CD4-positive, alpha-beta memory T cell (primary cell): ENCODE measurements at places on chromosomes 16 and 17.

DNA sequence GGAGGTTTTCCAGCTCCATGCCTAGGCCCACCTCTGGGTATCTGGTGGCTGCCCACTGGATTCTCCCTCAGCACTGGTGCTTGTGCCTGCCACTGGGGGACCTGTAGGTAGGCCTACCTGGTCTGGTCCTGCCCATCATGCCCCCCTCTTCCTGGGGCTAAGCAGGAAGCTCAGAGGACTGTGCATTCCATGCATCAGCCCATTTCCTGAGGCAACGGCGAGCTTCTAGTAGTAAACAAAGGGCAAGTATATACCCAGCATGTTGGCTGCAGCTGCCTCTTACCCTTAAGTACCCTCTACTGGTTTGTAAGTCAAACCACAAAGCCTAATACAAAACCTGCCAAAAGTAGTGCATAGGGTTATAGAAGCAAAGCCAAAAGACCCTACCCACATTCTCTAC, 37.5 kb downstream of the SDR42E1 start:
- no peak for DNase-seq

GRCh38 chr16:17224879-17225281, 245.9 kb downstream of the XYLT1 start:
- DNase-seq, result peak; percentile 28

DNA sequence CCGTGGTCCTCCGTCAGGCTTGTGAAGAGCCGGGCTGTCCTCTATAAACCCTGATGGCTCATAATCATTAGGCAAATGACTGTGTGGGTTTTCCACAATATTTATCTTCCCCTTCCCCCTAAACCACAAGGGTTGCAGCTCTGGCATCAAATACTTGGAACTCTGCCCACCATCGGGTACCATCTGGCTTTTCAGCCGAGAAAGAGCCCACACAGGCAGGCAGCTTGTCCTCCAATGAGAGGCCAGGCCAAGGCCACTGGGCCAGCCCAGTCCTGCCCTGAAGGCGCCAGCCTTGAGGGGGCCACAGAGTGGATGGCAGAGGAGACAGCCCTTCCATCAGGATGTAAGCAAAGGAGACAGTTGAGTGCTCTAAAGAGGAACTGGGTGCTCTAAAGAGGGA, 31.8 kb upstream of the NAT9 start:
- no peak for DNase-seq

GRCh38 chr16:56669840-56670619, 416 bp downstream of the MT1H start:
- DNase-seq, result no peak

DNA sequence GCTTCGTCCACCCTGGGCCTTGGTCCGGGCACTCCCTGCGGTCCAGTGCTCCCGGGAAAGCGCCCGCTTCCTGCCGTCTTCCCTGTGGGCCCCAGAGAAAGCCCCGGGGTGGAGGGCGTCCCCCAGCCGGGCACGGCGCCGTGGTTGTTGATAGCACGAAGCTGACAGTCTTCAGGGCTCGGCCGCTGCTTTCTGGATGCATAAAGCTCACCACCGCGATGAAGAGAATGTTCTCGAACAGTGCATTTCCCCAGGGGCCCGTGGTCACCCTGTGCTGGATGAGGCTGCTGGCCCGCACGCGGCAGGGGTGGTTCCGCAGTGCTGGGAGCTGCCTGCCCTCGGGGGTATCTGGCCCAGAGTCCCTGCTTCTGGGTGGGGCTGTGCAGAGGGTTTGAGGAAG, 53.2 kb downstream of the BAHCC1 start:
- DNase-seq, result no peak

GRCh38 chr16:4625560-4626159, 1.0 kb downstream of the MGRN1 start:
- no peak for DNase-seq

DNA sequence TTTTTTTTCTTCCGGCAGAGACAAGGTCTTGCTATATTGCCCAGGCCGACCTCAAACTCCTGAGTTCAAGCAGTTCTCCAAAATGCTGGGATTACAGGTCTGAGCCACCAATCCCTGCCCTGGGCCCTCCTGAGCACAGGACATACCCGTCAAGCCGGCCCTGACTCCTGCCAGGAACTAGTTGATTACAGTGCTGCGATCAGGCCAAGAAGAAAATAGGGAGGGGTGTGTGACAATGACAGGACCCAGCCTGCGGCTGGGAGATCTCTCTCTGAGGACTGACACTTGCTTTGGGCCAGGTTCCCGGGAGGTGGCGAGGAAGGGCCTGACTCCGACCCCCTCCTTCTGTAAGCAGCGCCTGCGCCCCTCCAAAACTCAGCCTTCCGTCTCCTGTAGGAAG, 276.6 kb downstream of the MRTFB start:
- no peak for DNase-seq

GRCh38 chr16:60166111-60166510, 1432.0 kb upstream of the GOT2 start:
- DNase-seq, result no peak

- DNase-seq, result no peak
Observed at GRCh38 chr17:19327031-19327783, 35.3 kb downstream of the B9D1 start.

DNA sequence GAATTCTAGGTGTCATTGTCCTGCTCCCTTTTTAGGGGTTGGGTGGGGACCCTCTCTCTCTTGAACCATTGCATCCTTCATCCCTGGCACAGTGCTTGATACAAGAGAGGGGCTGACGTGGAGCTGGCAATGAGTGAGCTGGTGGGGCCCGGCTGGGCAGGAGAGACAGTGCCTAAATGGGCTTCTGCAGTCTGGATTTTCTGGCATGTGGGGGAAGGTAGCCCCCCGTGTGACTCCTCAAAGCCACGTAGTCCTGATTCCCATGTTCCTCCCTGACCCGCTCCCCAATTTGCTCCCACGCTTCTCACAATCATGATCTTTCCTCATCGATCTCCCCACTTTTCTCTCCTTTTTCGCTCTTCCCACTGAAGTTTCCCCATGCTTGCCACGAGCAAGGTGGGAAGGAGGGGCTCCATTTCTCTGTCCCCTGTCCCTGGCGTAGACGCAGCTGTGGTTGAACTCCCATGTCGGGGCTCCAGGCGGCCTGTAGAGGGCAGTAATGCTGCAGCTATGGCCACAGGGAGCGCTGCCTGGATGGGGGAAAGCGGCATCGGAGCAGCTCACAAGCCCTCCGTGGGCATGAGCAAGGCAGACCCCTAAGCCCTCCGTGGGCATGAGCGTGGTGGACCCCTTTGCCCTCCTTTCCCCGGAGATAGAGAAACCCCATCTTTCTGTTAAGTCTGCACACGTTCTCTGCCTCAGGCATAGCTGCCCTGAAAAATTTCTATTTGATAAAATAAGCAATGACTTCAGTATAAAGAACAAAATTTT, 47.5 kb downstream of the HAPSTR1 start:
- peak; percentile 49 for DNase-seq

GRCh38 chr17:68792042-68792685, 163.0 kb downstream of the ABCA8 start:
- no peak for DNase-seq

DNA sequence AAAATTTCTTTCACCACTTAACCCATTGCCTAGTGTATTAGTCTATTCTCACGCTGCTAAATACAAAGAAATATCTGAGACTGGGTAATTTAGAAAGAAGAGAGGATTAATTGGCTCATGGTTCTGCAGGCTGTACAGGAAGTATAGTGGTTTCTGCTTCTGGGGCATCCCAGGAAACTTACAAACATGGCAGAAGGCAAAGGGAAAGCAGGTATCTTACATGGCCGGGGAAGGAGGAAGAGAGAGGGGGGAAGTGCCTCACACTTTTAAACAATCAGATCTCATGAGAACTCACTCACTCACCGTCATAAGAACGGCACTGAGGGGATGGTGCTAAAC, 931.4 kb upstream of the SOX9 start:
- DNase-seq, result no peak

DNA sequence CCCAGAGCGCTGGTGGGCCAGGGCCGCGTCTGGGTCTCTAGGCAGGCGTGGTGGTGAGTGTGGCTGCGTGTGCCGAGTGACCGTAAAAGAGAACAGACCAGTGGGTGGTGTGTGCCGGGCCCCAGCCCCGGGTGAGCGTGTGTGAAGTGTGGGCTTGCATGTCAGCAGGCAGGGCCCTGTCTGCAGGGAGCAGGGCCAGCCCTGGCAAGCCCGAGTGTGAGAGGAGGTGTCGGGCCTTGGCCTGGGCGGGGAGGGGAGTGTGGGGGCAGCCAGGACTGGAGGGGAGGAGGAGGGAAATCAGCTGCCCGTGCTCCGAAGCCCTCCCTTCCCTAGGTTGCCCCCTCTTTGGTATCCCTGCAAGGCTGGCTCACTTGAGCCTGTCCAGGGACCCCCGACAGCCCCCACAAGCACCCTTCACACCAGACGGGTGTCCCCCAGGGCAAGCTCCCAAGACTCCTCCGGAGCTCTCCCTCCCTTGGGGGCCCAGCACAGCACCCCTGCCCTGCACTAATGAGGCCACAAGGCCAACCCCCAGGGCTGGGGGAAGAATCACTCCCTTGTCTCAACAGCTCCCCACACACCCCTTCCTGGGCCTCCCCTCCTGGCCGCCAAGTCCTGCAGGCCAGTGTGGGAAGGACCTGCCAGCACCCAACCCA, 1.9 kb downstream of the USH1G start:
- no peak for DNase-seq

- DNase-seq, result no peak
Observed at GRCh38 chr16:67943619-67944504, at the start of gene LCAT. Gene LCAT, minus strand, starts transcription at chr16:67944120. Its CDS starts 19 bp downstream, at chr16:67944101.

- DNase-seq, result no peak
Observed at GRCh38 chr16:56618138-56618537, 7.4 kb upstream of the MT1E start.

GRCh38 chr16:54194334-54194743, 92.2 kb downstream of the IRX3 start:
- no peak for DNase-seq

DNA sequence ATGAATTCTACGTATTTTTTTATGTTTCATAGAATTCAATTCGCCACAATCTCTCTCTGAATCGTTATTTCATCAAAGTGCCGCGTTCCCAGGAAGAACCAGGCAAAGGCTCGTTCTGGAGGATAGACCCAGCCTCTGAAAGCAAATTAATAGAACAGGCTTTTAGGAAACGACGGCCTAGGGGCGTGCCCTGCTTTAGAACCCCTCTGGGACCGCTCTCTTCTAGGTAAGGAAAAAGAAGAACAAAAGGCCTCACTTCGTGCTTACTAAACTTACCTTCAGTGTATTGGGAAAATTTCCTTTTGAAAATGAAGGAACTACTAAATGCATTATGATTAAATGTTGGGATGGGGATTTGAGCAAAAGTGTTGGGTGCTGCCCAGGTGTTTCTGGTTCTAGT, 63.2 kb downstream of the FOXK2 start:
- DNase-seq, result no peak

DNA sequence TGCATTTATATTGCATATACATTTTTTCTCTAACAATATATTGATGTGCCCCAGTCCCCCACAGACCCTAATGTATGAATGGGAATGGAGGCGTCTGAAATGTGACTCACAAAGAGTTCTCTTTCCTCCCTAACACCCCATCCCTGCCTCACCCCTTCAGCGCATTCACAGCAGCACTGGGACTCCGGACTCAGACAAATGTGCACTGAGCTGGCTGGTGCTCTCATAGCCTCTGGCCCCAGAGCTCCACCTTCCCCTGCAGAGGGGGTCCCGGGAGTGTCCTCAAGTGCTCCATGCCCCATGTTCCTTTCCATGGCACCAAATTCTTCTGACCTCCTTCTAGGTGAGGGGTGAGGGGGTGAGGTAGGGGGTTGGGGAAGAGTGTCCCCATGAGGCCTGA, 20.6 kb downstream of the NPTX1 start:
- no peak for DNase-seq
